Activated naive CD4-positive, alpha-beta T cell treated with anti-CD3 and anti-CD28 coated beads, Interleukin-2, amount 10 ng/mL, durations not matched to agents 5 hours and 36 hours (primary cell): ENCODE measurements at places on chromosomes 4 and X. TPM values are rescaled to one million over a fixed set of nuclear protein-coding genes. Genes with fewer than 3 reads are reported as not detected.

Gene CPLX1
- total RNA-seq: 2.5 TPM

Gene PRRG1
- total RNA-seq: not detected

Gene ART3
- not detected for total RNA-seq

Gene SPIN2A
- total RNA-seq: 0.89 TPM

Gene CITED1
- total RNA-seq: not detected

Gene CXCL1
- total RNA-seq: not detected

Gene PGAM4
- not detected for total RNA-seq

Gene CT45A6
- not detected for total RNA-seq
